ENCODE measurements at places on chromosomes 5 and 9.

GRCh38 chr5:154506049-154506715 is 28.2 kb upstream of the HAND1 start:
- DNase-seq = no peak

- no peak for DNase-seq
Measured at GRCh38 chr9:19554529-19554928, 145.7 kb downstream of the ACER2 start.

DNA sequence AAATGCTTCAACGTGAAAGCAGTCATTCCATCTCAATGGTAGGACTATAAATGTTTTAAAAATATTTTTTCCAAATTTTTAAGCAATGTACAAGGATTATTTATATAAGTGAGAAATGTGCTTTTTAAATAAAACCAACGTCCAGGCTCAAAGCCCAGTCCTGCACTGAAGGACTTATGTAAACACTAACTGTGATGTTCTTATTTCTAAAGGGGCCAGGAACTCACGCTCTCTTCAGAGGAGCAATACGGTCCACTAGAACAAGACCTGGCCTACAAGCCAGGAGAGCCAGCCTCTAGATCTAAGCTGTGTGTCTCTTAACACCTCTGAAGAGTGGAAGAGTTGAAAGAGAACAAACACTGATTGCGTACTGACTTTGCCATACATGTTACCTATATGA is 12.1 kb downstream of the TTLL11 start:
- no peak for DNase-seq

- DNase-seq = no peak
Measured at GRCh38 chr9:82777366-82777765, 285.6 kb downstream of the RASEF start.

DNA sequence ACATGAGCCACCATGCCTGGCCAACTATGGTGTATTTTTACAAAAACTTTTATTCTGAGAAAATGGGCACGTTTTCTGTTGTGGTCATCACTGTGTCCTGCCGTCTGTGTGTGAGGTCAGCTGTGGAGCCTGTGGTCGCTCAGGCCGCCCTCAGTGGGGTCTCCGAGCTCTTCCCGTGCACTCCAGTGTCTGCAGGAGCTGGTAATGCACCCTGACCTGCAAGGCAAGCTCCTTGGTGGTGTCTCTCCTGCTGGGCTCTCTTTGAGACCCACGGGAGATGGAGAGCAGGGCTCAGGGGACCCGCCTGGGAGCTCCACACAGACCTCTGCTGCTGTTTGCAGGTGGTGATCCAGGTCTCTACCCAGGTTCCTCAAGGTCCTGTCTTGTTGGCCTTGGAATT is 9.6 kb upstream of the AHRR start:
- DNase-seq = no peak

GRCh38 chr9:135785013-135785575 is 83.1 kb downstream of the KCNT1 start:
- no peak for DNase-seq

GRCh38 chr5:122264610-122265009 is 47.4 kb upstream of the SNCAIP start:
- no peak for DNase-seq

DNA sequence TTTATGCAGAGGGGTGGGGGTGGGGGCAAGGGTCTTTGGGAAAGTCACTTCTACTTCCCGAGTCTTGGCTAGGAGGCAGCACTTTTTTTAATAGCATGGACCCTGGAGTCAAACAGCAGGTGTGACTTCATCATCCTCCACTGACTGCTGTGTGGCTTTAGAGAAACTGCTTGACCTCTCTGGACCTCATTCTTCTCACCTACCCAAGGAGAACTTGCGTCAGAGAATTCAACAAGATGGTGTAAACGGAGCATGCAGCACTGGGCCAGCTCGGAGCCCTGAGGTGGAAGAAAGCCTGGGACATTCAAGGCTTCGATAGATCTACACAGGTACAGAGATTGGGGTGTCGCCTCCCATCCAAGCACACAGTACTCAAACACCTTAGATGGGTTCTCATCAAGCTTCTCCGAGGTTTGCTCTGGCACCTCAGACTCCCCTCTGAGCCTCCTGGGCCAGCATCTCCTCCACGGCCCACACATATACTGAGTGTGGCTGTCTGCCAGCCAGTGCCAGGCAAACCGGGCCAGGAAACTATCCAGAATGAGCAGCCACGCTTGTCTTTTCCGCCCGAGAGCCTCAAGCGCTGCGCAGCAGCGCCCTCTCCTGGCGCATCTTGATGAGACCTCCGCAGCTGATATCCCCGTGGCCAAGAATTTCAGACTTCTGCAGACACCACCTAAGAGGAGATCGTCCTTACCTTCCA is 4.6 kb upstream of the SLC25A48 start:
- DNase-seq = no peak

DNA sequence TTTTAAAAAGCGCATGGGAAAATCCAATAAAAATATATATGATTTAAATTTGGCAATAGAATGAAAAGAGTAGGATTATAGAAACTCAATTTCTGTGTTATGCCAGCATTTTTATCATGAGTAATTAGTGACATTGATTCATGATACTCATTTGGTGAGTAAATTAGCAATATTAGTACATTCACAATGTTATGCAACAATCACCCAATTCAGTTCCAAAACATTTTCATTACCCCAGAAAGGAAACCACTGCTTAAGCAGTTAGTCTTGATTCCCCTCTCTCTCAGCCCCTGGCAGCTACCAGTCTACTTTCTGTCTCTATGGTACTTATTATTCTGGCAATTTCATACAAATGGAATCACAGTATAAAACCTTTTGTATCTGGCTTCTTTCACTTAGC is 27.0 kb downstream of the OSMR start:
- no peak for DNase-seq

DNA sequence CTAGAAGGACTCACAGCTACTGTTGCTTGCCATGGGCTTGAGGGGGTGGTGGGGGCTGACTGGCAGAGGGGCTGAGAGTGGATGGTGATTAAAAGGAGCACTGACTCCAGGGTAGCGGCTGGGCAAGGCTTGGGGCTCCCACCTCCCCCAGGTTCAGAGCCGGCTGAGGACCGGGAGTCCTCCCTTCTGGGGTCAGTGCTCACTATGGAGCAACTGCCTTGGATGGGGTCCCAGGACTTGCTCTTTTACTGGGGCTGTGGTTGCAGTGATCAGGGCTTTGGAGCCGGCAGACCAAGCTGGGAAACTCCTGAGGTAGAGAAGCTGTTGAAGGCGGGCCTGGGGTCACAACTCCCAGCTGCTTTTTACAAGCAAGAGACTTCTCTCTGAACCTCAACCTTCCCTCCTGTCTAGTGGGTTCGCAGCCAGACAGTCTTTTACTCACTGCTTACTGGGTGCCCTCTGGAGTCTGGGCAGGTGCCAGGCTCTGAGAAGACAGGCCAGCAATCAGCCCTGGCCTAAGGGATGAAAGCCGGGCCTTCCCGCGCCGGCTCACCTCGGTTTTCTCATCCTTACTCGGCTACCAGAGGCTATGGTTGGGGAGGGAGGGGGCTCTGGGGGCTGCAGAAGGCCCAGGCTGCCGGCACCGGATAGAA is 795 bp upstream of the ASS1 start:
- no peak for DNase-seq

DNA sequence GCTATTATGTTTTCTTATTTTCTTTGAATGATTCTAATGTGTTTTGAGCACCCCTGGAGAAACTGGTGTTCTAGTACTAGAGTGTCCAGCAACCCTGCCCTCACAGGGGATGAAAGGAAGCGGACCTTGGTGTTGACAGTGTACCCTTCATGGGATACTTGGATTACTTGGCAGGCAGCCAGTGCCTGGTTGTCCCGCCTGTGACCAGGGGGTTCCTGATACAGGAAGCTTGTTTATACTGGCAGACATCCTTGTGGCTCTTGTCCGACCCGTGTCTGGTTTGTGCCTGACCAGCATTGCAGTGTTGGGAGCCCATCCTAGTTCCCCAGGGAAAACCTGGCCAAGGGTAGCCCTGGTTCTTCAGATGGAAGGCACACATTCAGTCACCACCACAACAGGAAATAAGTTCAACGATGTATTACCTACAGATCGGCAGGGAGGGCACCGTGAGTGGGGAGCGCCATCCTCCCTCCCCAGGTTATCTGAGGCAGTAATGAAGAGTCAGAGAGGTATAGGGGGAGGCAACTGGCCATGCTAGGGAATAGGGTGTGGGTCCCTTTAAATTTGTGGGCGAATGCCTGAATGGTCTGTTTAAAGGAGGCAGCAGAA is 47.3 kb downstream of the CACNA1B start:
- no peak for DNase-seq

DNA sequence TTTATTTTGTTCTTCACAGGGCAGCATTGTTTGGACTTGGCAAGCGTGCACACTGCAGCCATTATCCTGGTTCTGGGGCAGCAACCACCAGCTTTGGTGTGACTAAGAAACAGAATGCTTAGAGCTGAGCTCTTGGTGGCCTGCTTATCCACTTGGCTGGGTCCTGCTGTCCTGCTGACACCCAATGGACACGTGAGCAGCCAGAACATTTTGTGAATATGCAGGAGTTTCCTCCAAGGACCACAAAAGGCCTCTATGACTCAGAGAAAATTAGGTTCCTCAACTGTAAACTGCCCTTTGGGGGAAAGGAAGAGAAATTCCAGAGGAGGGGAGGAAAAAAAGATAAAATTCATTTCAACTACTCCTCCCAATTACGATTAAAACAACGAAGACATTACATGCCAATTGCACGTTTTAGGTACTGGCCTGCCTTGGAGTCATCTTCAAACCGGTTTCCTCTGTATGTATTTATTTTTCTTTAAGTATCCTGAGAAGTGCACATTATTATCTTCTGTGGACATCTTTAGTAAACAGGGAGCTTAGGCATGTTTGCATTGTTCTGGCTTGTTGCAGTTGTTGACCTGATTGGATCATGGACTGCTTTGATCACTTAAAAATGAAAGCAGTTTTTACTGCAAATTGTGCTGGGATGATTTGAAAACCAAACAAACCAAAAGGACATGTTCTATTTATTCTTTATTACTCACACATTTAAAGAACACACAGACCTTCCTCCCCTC is 82.3 kb upstream of the TLE4 start:
- DNase-seq = no peak

GRCh38 chr5:170849374-170849773 is 12.4 kb upstream of the RANBP17 start:
- DNase-seq = no peak

GRCh38 chr9:13071921-13072320 is 207.6 kb downstream of the MPDZ start:
- no peak for DNase-seq

GRCh38 chr5:139906661-139907060 is 111.1 kb downstream of the PSD2 start:
- DNase-seq = no peak

- no peak for DNase-seq
Measured at GRCh38 chr9:108860354-108860753, 1.7 kb upstream of the ACTL7A start.

- DNase-seq = no peak
Measured at GRCh38 chr9:134676886-134677285, 35.3 kb downstream of the COL5A1 start.

GRCh38 chr5:78717674-78718584 is 69.4 kb upstream of the LHFPL2 start:
- no peak for DNase-seq

DNA sequence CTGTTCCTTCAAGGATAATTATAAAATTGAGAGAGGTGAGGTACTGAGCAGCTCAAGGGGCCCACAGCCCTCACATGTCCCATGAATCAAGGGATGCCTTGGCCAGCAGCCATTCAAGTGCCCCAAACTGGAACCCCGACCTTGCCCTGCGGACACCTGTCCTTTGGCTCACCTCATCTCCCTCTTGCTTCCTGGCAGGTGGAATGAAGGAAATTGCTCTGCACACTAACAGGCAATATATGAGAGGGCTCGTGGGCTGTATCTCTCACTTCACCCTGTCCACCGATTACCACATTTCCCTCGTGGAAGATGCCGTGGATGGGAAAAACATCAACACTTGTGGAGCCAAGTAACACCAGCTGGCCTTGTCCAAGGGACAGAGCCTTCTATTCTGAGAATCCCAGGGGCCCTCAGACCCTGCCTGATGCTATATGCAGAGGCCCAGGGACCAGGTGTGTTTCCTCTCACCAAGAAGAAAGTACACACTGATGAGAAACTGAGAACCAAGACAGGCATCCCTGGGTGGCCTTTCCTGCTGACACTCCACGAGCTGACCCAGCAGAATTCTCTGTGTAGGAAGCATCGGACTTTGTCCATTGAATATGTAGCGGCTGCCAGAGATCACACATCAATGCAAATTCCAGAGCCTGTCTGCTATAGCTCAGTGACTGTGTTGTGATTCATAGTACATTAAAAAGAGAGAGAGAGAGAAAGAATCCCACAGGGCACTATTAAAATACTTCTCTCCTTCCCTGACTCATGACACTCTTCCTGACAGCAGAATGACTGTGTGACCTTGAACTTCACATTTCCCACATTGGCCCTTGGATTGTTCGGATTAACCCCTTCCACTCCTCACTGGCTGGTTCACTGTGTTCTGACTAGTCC is 92.6 kb downstream of the LIFR start:
- no peak for DNase-seq

DNA sequence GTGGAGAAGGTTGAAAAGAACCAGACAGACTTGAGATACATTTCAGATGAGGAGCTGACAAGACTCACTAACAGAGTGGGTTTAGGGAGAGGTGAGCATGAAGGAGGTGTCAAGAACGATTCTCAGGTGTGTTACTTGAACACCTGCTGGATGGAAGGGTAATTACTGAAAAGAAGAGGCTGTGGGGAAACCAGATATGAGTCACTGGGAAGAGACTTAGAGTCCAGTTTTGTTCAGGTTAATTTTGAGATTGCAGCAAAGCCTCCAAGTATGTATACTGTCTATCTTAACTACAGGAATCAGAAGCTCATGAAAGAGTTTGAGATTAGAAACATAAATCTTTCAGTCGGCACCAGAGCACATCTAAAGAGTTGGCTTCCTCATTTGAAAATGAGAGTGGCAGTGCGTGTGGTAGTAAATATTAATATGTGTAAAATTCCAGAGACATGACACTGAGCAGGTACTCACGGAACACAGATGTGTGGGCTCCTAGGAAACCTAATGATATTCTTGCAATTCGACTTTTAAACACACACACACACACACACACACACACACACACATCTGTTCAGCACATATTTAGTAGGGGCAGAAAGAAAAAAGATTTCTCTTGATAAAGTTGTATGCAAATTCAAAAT is 197.1 kb downstream of the CDH18 start:
- DNase-seq = no peak

DNA sequence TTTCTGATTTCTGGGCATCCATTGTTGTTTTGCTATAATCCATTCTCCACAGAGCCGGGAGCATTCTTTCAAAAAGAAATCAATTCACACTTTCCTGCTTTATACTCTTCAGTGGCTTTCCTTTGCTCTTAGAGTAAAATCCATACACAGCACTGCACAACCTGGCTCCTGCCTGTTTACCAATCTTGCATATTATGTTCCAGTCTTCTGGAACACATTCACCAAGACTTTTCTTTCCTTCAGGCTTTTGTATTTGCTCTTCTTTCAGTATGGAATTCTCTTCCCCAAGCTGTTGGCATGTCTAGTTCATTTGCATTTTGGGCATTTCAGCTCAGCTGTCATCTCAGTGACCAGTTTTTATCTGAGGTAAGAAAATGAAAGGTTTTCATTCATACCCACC is 6.3 kb downstream of the RFESD start:
- no peak for DNase-seq

GRCh38 chr9:137764171-137764671 is 113.4 kb upstream of the CACNA1B start:
- no peak for DNase-seq

GRCh38 chr9:5876026-5876425 is 14.7 kb upstream of the MLANA start:
- DNase-seq = no peak

- DNase-seq = no peak
Measured at GRCh38 chr5:81234801-81235200, 1.7 kb downstream of the CKMT2 start.

GRCh38 chr9:136409557-136410455 is 608 bp downstream of the ENTR1 start:
- no peak for DNase-seq
